ENCODE measurements at places on chromosomes 16 and 17.

GRCh38 chr16:50315346-50315997 is 49.1 kb downstream of the ADCY7 start:
- no peak for DNase-seq

DNA sequence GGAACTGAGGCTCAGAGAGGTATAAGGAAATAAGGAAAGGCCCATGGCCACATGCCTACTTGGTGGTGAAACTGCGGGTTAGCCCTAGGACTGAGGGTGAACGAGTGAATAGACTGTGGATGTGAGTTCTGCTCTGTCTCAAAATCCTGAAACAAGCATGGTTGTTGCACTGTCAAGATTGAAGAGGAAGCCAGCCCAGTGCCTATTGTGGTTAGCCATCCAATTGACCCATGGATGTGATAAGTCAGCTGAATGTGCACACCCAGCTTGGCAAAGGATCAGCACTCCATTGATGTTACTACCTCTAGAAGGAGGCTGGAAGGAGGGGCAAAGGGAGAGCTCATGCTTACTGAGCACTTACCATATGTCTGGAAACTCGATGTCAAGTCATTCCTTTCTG is 4.5 kb downstream of the TMEM114 start:
- no peak for DNase-seq

GRCh38 chr17:72183194-72183685 is 62.4 kb downstream of the SOX9 start:
- DNase-seq: no peak

GRCh38 chr17:42098730-42099399 is 592 bp upstream of the ZNF385C start:
- DNase-seq: no peak

DNA sequence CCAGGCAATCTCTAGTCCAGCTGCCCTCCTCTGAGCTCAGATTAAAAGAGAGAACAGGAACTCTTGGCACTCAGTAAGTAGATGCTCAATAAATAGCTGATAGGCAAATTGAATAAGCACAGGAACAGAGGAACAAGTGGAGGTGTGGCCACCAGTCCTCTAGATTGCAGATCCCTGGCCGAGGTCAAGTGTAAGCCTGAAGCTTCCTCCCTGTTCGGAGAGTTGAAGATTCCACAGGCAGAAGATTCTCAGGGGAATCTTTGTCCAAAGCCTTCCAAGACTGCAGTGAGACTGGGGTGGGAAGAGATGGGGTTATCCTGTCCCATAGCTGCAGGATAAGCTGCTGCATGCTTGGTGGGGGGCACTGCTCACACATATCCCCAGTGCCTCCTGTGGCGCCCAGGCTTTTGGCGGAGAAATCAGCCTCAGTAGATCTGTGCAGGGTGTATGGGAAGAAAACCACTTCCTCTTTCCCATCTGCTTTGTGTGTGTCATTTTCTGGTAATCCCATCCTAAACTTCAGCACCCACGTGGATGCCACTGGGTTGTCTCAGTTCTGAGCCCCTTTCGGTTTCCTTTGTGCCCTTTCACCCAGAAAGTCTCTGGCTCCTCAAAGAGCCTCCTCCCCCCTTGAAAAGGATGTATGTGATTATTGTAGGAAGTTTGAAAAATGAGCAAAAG is 12.1 kb downstream of the CD300A start:
- no peak for DNase-seq

DNA sequence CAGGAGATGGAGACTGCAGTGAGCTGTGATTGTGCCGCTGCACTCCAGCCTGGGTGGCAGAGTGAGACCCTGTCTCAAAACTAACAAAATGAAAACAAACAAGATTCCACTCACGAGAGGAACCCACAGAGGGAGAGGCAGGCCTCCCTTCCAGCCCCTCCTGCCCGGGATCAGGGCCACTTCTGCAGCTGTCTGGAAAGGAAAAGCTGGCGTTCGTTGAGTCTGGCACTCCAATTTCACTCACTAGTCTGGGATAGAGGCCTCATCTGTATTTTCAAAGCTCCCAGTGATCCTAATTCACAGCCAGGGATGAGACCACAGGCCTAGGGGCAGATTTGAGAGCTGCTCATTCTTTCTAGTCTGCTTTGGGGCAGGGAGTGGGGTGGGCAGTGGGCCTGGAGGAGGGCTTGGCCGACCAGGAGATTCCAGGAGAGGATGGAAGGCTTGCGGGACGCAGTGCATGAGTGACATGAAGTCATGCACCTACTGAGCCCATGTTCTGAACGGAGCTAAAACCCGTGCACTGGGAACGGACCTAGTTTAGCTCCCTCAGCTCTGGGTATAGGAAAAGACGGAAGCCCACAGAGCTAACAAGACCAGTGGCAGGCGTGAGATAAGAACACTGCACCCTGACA is 54.0 kb downstream of the COTL1 start:
- no peak for DNase-seq

DNA sequence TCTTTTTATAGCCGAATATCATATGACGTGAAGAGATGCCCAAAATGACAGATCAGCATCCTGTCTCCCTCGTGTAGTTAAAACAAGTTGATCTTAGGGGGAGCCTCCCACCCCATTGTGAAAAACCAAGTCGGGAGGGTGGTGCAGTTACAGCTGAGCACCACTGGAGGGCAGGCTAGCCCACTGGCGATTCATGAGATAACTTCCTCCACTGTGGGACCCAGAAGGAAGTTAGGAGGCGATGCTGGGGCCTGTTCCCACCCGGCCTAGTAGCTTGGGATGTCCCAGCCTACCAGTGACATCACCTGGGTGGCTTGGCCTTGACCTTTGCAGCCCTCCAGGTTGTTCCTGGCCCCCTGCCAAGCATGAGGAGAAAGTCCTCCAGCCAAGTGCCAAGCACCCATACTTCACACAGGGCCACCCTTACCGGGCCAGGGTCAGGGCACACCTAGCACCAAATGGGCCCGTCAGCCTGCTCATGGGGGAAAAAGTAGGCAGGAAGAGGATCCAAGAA is 8.1 kb upstream of the CPNE2 start:
- peak; percentile 79 for DNase-seq

DNA sequence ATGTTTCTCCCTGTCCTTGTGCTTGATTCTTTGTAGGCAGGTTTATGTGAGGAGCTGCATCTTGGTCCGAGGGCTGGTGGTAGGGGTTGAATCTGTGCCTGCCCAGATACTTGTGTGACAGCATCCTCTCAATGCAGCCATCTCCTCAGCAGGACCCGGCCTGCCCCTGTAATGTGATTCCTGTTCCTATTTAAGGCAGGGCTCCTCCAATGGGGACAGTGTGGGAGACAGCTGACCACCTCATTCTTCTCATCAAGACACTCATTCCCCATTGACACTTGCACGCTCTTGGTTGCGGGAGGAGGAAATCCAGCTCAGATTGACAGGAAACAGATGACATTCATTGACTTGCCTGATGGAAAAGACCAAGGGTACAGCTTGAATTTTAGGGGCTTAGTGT is 384.5 kb downstream of the CPPED1 start:
- DNase-seq: no peak

DNA sequence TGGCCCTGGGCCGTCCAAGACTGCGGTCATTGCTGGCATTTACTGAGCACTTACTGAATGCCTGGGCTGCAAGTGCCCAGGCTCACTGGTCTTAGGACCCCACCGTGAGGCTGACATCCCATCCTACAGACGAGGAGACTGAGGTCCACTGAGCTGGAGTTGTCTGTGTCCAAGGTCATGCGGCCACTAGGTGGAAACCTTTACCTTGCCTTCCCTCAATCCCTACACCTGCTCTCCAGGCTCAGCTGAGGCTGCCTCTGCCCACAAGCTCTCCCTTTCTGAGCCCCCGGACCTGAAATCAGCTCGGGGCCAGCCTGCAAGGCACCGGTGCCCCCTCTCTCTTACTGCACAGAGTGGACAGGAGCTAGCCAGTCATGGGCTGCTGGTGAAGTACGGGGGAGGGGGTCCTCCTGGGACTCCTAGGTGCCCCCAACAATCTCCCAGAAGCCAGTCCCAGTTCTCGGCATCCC is 1.5 kb downstream of the CASKIN1 start:
- DNase-seq: no peak

DNA sequence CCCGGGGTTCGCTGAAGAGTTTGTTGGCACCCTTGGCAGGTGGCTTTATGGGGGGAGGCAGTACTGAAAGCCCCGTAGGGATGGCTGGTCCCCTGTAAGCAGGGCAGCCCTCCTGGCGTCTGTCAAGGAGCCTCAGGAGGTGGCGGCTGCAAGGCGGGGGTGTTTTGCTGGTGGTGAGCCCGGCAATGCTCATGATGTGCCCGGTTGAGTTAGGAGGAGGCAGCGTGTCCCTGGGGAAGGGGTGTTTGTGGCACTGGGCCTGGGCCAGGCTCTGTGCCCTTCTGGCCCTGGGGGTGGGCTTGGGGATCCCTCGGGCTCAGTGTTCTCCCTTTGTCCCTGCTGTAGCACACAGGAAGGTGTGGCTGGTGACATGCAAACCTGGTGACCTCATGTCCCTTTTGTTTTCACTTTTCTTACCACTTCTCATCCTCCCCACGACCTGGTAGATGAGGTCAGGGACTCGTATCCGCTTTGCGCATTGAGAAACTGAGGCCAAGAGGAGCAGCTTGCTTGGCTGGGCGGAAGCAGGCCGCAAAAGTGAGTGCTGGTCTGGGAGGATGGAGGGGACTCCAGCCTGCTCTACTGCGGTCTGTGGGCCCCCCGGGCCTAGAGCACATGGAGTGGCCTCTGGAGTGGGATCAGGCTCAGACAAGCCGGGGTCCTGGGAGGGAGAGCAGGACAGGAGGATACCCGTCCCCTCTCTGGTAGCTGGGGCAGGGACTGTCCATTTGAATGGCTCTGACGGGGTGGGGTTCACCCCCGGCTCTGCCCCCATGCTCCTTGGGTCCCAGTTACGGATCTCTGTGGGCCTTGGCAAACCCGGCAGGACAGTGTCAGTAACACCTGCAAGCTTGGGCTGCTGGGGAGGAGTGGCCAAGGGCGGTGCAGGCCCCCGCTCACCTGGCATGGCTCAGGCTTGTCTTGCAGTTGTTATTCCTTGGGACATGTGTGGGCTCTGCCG is 2.2 kb downstream of the SNN start:
- no peak for DNase-seq

DNA sequence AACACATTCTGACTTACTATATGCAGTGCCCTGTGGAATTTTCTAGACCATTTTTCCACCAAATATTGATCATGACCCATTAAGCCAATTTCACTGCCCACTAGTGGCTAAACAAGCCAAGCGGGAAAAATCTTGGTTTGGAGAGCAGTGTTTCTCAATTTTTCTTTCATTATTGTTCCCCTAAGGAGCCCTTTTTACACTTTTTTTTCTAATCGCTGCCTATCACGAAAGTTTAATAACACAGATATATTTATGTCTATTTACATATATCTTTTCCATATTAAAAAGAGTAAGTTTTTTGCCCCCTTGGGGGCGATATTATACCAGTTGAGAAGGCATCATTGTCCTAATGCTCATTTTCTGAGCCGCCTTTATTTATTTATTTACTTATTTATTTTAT is 10.8 kb upstream of the TLCD3B start:
- no peak for DNase-seq

GRCh38 chr16:48075398-48075797 is 80.4 kb downstream of the ABCC12 start:
- no peak for DNase-seq

DNA sequence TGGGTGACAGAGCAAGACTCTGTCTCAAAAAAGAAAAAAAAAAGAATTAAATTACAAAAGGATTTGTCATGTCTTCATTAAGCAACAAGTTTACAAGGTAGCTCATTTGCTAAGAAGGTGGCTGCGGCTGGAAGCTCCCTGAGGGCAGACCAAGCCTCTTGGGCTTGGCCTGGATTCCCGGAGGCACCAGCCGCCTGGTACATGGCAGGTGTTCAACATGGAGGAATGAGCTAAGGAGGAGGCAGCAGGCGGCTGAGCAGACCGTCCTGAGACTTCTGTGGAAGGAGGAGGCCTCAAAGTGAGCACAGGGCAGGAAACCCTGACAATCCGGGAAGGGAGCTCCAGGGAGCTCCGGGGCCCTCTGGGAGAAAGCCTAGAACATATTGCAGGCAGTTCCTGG is 3.2 kb upstream of the MYLK3 start:
- DNase-seq: no peak

GRCh38 chr17:3020381-3020780 is 43.0 kb downstream of the OR1D5 start:
- no peak for DNase-seq

DNA sequence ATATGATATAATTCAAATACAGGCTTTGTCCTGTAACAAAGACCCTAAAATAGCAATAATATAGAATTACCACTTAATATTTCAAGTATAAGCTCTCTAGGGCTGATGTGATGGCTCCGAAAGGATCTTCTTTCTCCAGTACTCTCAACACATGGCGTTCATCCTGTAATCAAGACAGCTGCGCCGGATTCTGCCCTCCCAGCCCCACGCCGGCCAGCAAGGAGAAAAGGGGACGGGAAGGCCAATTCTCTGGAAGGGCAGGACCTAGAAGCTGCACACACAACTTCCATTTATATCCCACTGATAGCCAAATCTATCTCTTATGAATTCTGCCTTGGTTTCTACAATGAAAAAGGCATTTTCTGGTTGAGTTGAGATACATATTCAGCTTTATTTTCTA is 32.0 kb downstream of the CCDC182 start:
- DNase-seq: no peak

DNA sequence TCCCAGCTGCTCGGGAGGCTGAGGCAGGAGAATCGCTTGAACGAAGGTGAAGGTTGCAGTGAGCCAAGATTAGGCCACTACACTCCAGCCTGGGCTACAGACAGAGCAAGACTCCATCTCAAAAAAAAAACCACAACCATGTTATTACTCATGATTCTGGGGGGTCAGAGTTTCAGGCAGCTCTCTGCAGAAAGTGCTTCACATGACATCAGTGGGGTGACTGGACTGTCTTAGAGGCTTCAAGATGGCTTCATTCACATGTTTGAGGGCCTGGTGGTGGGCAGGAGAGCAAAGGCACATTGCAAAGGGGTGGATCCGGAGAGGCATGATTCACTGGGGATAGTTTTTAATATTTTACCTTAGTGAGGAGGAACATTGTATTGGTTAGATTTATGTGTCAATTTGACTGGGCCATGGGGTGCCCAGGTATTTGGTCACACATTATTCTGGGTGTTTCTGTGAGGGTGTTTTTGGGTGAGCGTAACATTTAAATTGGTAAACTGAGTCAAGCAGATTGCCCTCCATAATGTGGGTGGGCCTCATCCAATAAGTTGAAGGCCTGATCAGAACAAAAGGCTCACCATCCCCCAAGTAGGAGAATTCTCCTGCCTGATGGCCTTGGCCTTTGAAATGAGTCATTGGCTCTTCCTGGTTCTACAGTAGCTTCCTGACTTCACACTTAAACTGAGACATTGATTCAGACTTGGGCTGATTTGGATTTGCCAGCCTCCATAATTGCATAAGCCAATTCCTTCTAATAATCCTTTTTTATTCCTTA is 109.8 kb downstream of the GOSR1 start:
- no peak for DNase-seq

- no peak for DNase-seq
Observed at GRCh38 chr16:57807252-57807967, 5.1 kb upstream of the KIFC3 start.

GRCh38 chr16:11534262-11534661 is 52.5 kb downstream of the LITAF start:
- no peak for DNase-seq

- no peak for DNase-seq
Observed at GRCh38 chr17:47320879-47321502, 2.8 kb upstream of the EFCAB13 start.

- no peak for DNase-seq
Observed at GRCh38 chr17:80316927-80317705, 56.5 kb downstream of the RNF213 start.

- DNase-seq: no peak
Observed at GRCh38 chr16:65339062-65339461, 217.2 kb upstream of the CDH11 start.

- peak; percentile 95 for DNase-seq
Observed at GRCh38 chr17:58631523-58632323, 60.1 kb downstream of the TEX14 start.

GRCh38 chr16:7257016-7257415 is 75.6 kb upstream of the RBFOX1 start:
- DNase-seq: no peak

Measured in left forelimb (tissue), 1 donor.